ENCODE measurements at places on chromosomes 1 and 21.

GRCh38 chr1:156308078-156308477 is 9.0 kb upstream of the VHLL start:
- no peak for DNase-seq

- no peak for DNase-seq
These were observed 7.2 kb downstream of the TFF2 start for GRCh38 chr21:42343556-42343955.

DNA sequence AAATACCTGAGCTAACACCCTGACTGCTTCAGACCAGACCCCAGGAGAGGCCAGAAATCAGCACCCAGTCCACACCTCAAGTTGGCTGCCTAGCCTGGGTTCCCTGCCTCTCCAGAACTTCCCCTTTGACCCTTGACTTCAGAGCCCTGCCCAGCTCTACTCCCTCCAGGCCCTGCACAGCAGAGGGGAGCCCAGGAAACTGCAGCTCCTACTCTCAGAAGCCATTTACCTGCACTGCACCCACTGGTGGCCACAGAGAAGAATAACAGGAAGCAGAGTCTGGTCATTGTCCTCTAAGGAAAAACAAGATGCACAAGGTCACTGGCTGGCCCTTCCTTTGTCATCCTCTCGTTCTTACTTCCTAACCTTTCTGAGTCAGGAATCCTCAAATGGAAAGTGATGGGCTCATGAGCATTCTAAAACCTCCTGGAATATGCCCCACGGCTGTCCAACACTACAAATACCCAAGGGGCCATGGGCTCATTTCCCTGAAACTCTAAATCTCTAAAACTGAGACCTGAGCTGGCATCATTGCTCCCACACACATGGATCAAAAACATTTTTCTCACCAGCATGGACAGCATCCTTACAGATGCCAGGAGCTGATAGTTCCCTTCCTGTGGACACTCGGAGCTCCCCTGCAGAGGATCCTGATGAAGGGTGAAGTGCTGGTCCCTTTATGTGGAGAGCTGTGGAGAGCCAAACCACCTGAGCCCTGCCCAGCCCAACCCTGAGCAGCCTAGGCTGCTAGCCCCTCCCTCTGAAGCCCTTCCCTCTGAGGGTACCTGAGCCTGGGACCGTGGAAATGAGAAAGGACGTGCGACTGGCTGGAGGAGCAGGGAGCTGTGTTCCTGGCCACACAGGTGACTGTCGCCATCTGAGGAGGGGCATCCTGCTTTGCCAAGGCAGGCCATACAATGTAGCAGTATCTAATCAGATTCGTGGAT is at the start of gene ITLN2:
TSS of gene ITLN2 (minus strand) at position 652 of the 947 bp plus-strand sequence. CDS start at position 584, 68 bp downstream.
- peak; percentile 53 for DNase-seq

DNA sequence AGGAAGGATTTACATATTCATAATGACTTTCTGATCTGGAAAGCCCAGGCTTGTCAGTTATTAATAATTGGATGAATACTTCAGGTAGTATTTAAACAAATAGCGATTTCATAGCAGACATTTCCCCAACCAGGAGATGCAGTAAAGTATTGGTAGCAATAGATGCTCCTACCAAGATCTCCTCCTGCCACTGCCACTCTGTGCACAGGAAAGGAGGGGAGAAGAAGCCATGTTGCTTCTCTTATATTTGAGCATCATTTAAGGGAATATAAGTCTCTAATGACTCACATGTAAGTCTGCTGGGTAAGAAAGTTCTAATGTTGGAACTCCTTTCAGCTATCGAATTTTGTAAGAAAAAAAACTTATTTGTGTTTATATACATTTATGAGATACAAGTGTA is 420 bp upstream of the IFI16 start:
- DNase-seq: no peak

DNA sequence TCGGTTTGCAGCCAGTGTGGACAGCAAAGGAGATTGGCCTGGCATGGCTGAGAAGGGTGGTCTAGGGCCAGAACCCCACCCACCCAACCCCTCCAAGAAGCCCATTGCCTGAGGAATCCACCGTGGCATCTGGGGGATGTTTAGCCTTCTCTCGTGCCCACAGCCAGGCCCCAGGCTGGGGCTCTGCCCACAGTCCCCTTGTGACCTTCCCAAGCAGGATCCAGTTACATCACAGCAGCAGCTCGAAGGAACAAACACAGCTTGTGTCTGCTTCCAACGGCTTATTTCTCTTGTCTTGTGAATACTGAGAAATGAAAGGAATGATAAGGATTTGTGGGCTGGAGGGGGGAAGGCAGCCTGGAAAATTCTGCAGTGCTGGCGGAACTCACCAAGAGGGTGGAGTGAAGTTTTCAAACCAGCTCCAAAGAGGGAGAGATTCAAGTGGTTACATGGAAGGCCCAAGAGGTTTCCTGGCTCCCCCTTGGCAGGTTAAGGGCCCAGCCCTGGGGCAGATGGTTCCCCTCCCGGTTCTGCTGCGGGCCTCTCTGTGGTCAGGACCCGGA is 61.6 kb downstream of the DHRS3 start:
- DNase-seq: peak; percentile 34

DNA sequence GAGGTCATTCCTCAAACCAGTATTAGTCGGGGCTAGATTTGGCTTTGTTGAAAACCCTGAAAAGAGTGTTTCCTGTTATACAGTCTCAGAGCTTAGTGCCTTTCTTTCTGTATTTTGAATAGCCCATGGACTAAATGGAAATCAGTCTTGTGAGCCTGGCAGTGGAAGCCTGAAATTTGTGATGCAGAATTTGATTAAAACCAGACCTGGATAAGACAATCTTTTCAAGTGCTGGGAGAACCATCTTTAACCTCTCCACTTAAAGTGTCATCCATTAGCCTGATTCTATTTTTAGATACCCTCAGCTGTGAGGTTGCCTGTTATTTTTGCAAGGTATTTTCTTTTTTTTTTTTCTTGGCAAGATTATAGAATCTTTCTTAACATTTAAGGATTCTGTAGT is 19.5 kb downstream of the ACTN2 start:
- no peak for DNase-seq

- no peak for DNase-seq
These were observed 28.9 kb upstream of the RGS1 start for GRCh38 chr1:192546596-192547190.

GRCh38 chr1:16183179-16183578 is 27.3 kb upstream of the EPHA2 start:
- no peak for DNase-seq

DNA sequence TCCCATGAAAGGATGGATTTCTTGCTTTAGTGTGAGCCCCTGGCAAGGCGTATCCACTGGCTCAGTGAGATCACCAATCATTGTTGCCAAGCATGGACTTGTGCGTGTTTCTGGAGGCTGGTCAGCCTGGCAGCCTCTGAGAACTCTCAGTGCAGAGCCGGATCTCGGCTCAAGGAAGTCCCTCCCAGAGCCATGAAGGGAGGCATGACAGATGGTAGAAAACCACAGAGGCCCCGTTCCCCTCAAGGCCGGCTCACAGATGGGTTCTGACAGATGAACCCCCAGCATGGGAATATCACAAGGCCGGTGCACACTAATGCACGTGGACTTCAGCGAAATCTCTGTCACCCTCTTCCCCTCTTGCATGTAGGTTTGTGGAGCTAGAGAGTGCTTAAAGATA is 290.5 kb downstream of the AJAP1 start:
- no peak for DNase-seq

DNA sequence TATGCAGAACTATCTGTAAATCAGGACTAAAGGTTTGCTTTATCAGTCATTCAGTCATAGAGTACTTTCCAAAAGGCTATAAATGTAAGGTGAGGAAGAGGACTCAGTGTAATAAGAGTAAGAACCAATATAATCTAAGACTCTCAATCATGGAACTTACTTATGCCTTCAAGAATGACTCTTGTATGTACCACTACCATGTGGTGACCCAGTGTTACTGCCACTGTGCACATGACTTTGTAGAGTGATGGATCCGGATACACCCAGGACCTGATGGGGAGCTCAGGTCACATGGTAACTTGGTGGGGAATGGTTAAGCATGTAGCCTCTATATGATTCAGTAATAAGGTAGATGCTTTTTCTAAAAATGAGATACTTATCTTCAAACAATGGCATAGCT is 2099.8 kb downstream of the MRPL39 start:
- no peak for DNase-seq

GRCh38 chr1:212782422-212783154 is 9.0 kb downstream of the NSL1 start:
- DNase-seq: no peak

DNA sequence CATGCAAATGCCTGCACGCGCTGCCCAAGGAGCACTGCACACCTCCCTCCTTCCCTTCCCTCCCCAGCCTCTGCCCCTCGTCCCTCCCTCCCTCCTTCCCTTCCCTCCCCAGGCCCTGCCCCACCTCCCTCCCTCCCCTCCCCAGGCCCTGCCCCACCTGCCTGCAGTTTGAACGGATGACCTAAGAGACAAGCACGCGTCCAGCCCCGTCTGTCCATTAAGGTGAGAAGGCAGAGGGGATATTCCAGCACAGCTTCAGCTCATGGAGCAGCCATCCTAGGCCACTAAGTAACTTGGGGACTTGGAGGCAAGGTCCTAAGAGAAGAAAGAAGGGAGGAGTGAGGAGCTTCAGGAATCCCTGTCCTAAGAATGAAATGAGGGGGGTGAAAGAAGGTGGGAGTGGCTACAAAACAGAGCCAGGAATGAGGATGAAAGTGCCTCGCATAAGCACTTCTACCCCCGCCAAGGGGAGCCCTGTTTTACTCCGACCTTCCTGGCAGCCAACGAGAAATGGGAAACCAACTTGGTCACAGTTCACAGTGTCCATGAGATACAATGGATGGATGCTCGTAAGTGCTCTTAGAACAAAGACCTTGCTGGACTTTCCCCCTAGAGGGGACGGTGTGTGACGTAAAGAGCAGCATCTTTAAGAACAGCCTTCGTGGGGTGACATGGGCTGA is 21.3 kb upstream of the EFHD2 start:
- no peak for DNase-seq

DNA sequence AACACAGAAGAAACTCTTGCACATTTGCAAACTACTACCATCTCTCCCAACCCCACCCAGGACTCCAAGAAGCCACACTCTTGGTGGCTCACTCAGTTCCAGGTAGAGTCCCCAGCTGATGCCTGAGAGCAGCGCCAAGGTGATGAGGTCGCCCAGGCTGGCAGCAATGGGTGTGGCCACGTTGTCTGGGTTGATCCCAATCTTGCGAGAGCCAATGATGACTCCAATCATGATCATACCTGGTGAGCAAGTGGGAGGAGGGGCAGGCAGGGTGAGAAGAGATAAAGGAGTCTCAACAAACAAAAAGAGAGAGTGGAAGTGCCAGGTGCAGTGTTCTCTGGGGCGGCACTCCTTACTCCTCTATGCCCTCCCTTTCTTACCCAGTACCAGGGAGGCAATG is 14.4 kb downstream of the SLC41A1 start:
- DNase-seq: no peak

- DNase-seq: no peak
These were observed 60.4 kb downstream of the TEX35 start for GRCh38 chr1:178573330-178573729.

DNA sequence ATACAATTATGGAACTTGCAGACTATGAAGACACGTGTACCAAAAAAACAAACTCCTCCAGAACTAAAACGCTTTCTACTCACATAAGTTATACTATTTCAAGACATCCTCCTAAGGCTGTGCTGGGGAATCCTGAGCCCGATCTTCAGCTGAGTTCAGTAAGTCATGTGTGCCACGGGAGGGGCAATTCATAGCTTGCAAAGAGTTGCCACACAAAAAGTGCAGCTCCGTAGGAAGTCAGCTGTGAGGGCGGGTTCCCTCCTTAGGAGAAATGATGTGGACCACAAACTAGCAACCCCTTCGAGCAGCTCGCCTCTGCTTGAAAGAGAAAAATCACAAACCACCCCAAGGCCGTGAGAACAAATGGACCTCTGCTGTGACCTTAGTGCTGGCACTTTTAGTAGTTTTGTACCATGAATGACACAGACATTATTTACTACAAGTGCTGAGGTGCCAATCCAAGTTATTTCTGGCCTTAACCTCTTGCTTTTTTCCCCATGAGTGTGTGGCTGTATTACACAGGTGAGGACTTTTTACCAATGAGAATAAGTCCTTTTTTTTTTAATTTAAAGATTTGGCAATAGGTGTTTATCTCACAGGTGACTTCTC is 35.8 kb upstream of the TRIM67 start:
- no peak for DNase-seq

DNA sequence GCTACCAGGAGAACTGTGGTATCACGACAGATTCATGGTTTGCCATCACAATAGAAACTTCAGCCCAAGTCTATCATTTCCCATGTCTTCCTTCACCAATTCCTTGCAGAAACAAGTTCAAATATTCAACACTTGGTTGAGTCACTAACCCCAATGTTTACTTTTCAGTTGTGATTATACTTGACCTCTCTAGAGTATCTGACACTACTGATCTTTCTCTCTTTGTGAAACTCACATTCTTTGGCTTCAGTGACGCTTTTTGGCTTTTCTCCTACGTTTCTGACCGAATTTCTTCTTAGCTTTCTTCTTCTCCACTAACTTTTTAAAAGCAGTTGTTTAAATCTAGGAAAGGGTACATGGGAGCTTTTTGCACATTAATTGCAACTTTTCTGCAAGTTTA is 48.8 kb upstream of the HMGB4 start:
- DNase-seq: no peak

DNA sequence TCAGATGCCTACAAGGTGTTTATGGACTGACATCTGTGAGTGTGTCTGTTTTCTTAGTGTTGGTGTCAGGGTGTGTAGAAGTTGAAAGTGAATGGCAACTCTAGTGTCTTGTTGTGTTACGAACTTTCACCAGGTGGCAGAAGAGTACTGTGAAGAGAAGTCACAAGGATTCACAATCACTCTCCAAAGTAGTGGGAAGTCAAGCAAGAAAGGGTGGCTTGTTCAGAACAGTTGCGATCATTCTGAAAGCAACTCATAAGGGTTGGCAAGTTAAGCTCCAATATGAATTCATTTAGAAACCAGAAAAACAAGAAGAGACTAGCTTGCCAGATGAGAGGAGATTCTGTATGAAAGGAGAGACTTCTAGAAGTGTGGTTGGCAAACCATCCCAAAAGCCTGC is 86.1 kb downstream of the FASLG start:
- DNase-seq: no peak
